ENCODE measurements at places on chromosomes 6 and 20.

GRCh38 chr6:143734641-143735063 lies 56.9 kb downstream of the PHACTR2 start:
- no peak for DNase-seq

DNA sequence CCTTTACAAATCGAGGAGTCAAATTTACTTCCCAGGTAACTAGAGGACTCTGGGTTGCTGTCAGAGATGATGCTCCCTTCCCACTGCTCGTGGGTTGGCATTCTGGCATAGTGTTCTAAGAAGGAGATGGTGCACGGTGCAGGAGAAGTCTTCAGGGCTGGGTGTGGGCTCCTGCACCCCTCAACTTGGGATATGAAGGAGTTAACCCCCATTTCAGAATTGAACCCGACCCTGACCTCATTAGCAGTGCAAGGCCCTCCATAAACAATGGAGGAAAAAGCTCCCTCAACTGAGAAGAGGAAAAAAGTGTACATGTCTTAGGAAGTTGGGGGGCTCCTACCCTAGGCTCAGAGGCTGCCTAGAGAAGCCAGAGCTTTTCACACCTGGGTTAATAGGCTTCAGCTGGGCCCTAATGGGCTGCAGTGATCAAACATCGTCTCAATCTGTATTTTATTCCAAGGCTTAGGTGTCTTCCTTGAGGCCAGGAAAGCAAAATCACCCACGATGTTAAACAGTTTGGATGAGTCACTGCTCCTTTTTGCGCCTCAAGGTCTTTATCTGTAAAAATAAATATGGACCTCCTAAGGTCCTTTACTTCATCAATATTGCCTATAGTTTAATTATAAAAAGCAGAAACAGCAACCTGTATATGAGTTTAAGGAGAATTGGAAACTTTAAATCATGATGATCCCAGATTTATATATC lies 29.4 kb downstream of the TFAP2B start:
- no peak for DNase-seq

DNA sequence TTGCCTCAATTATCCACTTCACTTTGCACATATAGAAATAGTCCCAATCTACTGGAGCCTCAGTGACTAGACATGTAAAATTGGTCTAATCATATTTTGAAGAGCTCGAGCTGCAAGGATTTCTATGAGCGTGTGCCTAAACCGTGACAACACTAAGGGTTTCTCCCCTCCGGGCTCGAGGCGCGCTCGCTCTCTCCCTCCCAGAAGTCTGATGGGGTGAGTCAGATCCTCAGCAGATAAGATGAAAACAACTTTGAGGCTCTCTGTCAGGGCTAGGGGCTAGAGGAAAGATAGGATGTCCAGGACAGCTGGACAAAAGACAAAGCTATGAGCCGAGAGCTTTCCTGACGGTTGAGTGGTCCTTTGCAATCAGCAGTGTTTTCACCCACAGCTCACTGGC lies 16.8 kb downstream of the GNAS-AS1 start:
- DNase-seq, result no peak

DNA sequence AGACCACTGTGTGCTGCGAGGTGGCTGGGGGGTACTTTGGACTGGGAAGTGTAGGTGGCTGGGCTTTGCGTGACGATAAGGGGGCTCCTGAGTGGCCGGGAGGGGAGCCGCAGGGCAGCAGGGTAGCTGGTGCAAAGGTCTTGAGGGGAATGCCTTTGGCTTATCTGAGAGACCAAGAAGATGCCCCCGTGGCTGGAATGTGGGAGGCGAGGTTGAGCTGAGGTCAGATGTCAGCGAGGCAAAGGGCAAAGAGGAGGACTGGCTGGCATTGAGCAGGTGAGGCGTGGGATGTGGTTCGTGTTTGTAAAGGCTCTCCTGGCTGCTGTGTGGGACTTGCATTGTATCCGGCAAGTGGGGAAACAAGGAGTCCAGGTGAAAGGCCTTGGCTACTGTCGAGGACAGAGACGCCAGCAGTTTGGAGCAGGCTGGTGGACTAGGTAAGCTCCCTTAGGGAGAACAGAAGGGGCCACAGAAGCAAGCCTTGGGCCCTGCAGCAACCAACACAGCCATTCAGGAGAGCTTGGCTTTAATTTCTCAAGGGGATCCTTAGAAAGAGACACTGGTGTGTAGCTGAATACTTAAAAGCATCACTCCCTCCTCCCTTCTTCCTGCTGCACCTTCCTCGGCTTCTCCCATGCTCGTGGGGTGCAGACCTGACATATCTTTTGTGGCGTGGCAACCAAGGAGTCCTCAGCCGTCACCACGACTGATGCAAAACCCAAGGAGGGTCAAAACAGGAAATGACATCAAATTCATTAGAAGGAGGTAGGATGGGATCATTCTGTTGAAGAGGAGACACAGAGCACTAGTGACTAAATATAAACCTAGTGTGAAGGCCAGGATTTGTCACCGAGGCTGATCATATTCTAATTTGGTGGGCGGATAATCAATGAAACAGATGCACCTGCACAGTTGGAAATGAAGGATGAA lies 53.5 kb upstream of the ERVFRD-1 start:
- no peak for DNase-seq

DNA sequence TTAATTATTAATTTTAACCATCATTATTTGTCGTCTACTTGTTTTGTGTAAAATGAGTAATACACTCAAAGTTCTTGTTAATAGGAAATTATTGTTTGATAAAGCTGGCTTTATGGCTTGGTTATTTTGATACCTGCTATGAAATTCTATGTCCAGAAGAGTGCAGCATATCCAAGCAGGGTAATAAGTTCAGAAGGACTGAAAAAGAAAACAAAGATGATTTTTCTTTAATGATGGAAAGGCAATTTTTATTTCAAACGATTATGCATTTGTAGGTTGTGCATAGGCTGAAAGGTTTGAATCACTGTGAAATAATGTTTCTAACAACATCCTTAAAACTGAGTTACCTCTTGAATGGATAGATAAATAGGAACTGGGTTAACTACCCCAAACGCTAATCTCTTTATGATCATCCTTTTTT lies 1.4 kb upstream of the MAN1A1 start:
- DNase-seq, result peak; percentile 9

- DNase-seq, result no peak
Measured at GRCh38 chr6:157556144-157556645, 175.2 kb downstream of the ZDHHC14 start.

GRCh38 chr20:31830406-31830981 lies 11.3 kb downstream of the MYLK2 start:
- DNase-seq, result no peak

DNA sequence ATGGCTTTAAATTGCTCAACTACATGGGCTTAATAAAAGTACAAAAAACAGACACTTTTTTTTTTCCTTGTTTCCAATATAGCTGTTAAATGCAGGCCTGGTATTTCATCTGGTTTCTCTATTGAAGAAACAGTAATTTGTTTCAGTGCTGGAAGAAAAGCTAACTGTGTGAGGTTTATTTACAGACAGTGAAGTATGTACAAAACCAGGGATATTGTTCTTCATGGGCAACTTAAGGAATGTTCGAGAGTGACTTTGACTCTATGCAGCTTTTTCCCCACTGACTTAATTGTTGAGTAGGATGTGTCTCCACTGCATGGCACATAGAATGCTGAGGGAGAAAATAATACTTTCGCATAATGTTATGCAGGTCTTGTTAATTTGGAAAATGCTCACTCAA lies 31.0 kb upstream of the PRL start:
- no peak for DNase-seq

- no peak for DNase-seq
Measured at GRCh38 chr20:48126227-48126740, 341.0 kb upstream of the SULF2 start.

GRCh38 chr20:8918145-8918544 lies 150.7 kb upstream of the PLCB4 start:
- no peak for DNase-seq

DNA sequence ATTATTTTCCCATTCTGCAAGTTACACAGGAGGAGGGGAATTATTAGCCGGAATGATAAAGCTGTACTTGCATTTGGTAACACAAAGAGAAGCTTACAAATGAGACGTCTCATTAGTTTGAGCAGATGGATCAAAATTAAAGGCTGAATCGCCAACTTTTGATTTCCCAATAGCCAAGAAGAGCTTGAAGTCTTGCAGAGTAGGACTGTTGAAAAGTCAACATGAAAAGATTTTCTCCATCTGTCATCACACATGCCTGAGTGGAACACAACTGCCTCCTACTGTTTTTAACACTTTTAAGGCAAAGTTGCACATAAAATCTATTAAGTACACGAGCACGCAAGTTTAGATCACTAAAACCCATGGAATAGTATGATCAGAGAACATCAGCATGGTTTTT lies 176.2 kb downstream of the ASCC3 start:
- no peak for DNase-seq

DNA sequence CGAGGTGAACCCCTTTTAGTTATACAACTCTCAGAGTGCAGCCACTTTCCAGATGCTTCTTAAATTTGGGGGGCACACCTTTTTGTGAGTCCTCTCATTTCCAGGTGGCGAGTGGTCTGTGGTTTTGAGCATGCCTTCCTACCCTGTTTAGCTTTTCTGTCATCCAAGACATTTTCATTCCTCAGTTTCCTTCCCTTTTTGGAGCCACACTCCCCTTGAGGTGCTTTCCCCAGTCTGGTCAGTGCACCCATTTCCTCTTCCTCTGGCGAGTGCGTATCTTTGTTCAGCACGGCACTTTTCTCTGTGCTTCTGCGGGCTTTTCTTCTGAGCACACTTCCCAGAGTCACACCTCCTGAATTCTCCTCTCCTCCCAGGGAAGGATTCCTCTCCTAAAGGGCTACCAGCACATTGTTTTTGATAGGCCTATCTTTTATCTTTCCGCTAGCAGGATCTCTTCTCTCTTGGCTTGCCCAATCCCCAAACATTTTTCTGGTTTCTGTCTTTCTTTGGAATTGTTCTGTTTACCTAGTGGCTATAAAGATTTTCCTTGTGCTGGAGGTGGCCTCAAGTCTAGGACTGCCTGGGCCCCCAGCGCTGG lies 1.4 kb downstream of the PHF20 start:
- DNase-seq, result no peak

GRCh38 chr6:20906945-20907344 lies 372.7 kb downstream of the CDKAL1 start:
- DNase-seq, result no peak

DNA sequence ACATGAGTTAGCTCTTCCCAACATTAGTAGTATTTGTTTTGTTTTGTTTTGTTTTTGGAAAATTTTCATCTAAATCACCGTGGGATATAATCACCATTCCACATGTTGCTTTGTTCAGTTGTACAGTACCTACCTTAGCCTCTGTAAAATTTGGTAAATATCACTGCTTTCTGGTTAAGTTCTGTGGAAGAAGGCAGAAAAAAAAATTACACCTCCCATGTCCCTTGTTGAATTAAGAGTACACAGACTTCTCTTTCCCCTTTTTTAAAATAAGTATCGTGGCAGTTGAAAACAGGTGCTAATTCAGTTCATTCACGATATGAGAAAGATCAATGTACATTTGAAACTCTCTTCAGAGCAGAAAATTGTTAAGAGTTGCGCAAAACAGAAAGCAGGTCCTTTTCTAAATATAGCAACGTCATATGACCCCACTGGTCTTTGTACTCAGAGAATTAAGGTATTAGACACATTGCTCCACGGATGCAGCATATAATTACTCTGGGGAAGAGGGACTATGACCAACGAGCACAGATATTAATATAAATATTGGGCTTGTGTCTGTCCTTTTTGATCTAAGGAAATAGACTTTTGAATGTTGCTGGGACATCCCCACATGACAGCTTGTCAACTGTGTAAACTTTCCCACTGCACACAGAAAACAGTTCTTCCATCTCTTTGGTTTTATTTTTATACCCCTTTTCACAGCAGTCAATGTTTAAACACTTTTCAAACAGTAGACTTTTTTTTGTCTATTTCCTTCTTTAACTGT lies 58.6 kb upstream of the ZNF217 start:
- DNase-seq, result peak; percentile 39

Measured in NCI-H1930 (cell line).